ENCODE measurements at places on chromosomes 1 and 21.

GRCh38 chr1:76746206-76746605 lies 121.1 kb upstream of the ST6GALNAC5 start:
- no peak for DNase-seq

GRCh38 chr1:246878551-246878950 lies 53.2 kb downstream of the AHCTF1 start:
- DNase-seq = no peak

DNA sequence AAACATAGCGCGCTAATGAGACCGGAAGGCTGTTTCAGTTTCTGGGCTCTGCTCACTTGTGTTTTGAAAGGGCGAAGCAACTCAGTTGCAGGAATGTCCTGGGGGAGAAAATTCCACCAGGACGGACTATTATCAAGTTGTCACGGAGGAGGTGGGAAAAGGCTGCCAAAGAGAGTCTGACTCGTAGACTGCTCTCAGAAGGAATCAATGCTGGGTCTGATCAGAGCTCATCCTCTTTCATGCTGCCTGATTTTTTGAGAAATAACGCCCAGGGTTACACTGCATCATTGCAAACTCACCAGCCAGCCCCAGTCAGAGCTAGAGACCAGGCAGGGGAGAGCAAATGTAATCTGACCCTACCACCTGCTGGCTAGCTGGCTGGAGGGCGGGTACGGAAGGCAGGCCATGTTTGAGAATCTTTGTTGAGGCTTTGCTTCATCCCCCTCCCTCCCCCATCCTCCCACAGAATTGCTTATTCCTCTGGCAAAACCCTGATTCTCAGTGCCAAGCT lies 36.4 kb upstream of the BCL9 start:
- peak; percentile 85 for DNase-seq

DNA sequence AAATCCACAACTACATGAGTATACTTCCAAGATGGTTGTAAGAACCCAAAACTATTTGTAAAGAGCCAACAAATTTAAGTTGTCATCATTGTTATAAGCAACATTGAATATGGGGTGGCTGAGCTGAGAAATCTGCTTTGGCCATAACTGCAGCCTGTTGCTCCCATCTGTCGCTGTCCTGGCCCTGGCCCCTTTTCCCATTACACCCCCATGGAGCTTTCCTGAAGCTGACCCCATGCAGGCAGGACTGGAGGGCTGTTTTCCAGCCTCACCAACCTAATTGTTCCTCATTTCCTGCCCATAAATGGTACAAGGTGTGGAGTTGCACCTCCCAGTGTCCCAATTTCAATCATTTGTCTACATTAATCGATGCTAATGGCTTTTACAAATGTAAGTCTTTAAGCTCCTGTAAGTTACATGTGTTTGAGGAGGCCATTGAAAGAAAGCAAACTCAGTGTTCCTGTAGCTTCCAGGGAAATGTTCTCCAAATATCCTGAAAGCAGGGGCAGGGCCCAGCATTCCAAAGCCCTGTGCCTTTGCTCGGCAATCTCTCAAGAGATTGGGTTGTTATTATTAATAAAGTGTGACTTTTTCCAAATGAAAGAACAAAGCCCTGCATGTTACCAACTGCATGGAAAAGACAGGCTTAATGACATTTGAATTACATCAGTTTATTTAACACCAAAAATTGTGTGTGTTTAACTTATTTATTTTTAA lies 545.9 kb downstream of the PLPP3 start:
- no peak for DNase-seq

GRCh38 chr21:24225431-24225830 lies 1381.8 kb downstream of the MRPL39 start:
- no peak for DNase-seq

- DNase-seq = no peak
Measured at GRCh38 chr21:30336596-30336995, 898 bp downstream of the KRTAP27-1 start.

DNA sequence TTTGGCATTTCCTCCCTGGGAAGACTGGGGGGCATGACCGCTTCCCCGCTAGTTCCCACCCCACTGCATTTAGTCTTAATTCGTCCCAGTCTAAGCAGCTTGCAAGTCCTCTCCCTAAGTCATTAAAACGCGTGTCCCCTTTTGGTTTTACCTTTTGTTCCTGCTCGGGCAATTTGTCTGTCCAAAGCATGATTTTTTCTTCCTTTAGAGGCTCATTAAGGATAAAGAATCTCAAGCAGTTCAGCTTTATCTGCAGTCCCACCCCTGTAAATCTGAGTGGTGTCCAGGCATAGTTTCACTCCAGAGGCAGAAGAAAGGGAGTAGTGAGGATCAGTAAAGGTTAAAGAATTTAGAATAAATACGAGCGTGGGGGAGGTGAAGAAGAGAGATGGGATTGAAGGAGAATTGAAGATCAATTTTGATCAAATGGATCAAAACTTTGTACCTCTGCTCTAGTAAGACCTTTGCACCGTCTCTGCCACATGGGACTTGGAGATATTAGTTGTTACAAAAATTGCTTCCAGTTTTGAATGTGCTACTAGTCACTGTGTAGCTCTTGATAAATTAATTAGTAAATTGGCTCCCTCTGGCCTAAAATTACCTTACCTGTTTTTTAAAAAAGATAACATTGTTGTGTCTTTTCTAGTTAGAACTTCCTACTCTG lies 989 bp upstream of the ETV3 start:
- no peak for DNase-seq

- no peak for DNase-seq
Measured at GRCh38 chr1:159663552-159663951, 50.8 kb downstream of the CRP start.

DNA sequence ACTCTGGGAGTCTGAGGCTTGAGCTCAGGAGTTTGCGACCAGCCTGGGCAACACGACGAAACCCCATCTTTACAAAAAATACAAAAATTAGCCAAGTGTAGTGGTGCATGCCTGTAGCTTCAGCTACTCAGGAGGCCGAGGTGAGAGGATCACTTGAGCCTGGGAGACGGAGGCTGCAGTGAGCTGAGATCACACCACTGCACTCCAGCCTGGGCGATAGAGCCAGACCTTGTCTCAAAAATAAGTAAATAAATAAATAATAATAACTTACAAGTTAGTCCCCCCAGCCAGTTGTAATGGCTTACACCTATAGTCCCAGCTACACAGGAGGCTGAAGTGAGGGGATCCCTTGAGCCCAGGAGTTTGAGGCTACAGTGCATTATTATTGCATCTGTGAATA lies 21.7 kb upstream of the BTG2 start:
- DNase-seq = no peak

- DNase-seq = peak; percentile 54
Measured at GRCh38 chr1:208243527-208243966, 637 bp downstream of the PLXNA2 start.

- DNase-seq = no peak
Measured at GRCh38 chr1:119631086-119631432, 17.0 kb downstream of the ZNF697 start.

DNA sequence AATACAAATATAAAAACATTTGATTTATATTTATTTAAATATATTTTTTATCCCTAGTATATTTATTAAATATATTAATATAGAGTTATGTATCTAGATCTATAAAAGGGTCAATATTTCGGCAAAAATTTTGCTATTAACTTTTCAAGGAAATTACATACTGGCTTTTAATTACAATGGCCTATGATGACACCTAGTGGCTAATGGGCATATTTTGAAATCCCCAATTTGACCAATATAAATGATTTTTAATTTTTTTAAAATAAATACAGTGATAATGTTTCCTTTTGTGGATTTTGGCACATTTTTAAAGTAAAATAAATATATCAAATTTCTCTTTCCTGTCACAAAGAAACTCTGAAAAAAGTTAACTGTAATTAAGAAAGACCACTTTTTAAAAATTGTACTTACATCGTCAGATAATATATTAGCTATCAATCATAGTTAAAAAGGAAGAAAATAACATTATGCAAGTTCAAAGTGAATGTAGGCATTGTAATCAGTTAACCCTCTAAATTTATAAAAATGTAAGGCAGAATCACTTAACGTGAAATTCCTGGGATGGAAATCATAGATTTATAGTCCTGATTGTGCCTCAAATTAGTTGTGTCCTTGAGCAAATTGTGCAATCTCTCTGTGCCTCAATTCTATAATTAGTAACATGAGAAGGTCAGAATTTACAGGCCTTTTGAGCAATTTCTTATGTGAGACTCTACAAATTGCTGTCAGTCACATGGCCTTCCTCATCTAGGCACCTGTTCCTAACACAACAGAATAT lies 25.6 kb upstream of the RGS13 start:
- DNase-seq = peak; percentile 5

DNA sequence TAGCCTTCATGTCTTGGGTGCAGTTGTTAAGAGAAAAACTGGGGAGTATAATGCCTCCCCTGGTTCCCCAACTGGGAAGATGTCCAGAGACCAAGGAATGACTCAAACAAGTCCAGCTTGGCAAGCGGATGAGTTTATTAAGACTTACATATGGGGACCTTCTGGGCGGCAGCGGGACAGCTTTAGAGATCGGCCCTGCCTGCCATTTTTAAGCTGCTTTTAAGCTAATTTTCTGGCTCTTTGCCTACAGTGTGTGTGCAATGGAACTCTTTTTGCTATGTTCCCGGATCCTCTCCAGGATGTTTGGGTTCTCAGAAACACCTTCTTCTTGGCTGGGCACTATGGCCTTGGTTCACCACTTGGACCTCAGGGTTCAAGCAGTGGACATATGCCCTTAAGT lies 99.5 kb downstream of the RYR2 start:
- DNase-seq = no peak

- no peak for DNase-seq
Measured at GRCh38 chr1:92817137-92817697, 14.6 kb upstream of the RPL5 start.

DNA sequence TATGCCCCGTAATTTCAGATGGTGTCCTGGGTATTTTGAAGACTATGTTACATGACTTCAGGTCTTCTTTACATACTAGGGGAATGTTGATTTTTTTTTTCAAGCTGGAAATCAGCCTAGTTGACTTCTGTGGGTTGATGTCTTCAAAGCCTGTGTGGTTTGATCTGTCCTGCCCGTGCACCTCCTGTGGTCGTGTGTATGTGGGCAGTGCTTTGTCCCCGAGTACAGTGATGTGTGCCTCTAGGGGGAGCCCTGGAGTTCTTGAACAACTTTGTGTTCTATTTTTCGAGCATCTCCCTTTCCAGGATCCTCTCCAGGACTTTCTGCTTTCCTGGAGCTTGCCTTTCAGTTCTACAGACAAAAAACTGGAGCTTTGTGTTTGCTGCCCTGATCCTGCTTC lies 28.9 kb downstream of the OBSCN start:
- DNase-seq = peak; percentile 12

DNA sequence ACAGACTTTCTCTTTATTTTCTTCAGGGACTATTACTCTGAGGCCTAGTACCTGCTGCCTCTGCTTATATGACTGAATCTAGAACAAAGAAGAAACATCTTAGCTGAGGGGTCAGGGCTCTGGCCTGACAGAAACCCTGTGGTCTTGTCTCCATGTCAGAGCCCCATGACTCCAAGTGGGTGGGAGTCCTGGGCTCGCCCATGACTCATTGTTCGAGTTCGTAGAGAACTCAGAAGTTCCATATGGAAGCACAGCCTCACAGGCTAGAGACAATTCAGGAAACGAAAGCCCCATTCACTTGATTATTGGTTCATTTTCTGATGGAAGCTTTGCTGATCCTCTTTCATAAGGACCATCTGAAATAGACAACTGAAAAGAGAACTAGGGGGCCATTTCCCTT lies 73.2 kb downstream of the CD58 start:
- DNase-seq = no peak

GRCh38 chr1:112263042-112263441 lies 133.0 kb upstream of the CTTNBP2NL start:
- DNase-seq = peak; percentile 5

DNA sequence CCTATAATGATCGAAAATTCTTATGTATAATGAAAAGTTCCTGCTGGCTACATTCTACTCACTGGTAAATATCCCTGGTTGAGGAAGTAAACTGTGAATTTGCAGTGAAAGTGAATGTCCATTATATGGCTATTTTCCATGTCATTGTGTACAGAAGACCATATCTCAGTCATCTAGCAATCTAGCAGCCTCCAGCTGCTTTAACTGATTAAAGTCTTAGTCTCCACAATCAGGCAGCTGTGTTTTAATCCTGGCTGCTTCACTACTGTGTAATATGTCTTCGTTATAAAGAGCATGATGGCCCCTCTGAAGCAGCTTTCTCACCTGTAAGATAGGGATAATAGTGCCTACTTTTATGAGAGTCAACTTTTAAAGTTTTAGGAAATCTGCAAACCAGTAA lies 11.4 kb downstream of the CLCA2 start:
- no peak for DNase-seq

- no peak for DNase-seq
Measured at GRCh38 chr1:13619909-13620308, 36.3 kb downstream of the PDPN start.

GRCh38 chr1:228697207-228698016 lies 37.9 kb upstream of the RHOU start:
- peak; percentile 10 for DNase-seq

DNA sequence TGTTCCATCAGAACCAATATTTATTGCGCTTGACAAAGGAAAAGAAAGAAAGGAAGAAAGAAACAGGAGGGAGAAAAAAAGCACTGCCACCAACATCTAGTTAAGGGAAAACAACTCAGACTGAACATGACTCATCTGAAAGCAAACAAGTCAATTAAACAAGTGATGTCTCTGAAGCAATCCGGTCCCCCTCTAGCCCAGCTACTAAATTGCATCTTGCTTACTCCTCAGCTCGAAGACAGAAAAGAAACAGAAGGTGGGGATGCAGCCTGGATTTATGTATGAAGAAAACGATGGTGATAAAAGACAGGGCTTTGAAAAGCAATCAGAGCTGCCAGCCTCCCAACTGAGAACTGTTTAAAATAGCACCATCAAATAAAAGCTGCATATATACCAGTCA lies 188.2 kb downstream of the OMA1 start:
- DNase-seq = no peak

DNA sequence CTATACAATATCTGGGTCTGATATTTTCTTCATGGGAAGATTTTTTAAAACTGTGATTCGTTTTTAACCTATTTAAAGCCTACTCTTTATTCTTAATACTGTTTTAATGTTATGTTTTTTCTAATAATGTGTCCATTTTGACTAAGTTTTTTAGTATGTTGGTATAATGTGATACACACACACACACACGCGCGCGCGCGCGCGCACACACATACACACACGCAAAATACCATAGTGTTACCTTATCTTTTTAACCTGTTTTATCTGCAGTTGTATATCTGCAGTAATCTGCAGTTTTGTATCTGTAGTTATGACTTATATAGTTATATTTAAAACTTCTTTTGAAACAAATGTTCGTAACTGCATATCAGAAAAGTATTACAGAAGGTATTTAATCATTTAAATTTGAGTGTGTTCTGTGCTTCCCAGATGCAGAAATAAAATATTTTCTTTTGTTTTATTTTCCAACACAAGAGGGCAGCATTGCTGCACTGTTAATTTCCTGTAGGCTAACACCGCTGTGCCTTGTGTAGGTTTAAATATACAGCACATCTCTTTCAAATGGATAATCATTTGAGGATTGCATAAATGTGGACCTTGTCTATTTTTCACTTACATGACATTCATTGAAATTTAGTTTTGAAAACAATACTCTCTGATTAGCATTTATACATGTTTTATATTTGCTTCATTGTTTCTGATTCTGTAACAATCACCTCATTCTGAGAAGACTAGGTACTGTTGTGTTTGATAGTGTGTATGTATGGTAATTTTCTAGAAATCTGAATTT lies 166.1 kb downstream of the PDE4B start:
- peak; percentile 24 for DNase-seq

- no peak for DNase-seq
Measured at GRCh38 chr1:113937146-113937545, 8.0 kb downstream of the HIPK1 start.

GRCh38 chr21:25760677-25761076 lies 25.9 kb downstream of the GABPA start:
- no peak for DNase-seq

- no peak for DNase-seq
Measured at GRCh38 chr1:143619851-143620250, 351.9 kb downstream of the FAM72C start.
